Activated CD4-positive, CD25-positive, alpha-beta regulatory T cell (primary cell): ENCODE measurements at places on chromosomes 16 and 17.

- DNase-seq = no peak
These were observed 194.5 kb upstream of the CDH13 start for GRCh38 chr16:82432261-82432660.

- DNase-seq = no peak
These were observed at the start of gene SMTNL2 for GRCh38 chr17:4584101-4584916. SMTNL2 (plus strand) TSS chr17:4584529; CDS start chr17:4584606, 77 bp downstream.

DNA sequence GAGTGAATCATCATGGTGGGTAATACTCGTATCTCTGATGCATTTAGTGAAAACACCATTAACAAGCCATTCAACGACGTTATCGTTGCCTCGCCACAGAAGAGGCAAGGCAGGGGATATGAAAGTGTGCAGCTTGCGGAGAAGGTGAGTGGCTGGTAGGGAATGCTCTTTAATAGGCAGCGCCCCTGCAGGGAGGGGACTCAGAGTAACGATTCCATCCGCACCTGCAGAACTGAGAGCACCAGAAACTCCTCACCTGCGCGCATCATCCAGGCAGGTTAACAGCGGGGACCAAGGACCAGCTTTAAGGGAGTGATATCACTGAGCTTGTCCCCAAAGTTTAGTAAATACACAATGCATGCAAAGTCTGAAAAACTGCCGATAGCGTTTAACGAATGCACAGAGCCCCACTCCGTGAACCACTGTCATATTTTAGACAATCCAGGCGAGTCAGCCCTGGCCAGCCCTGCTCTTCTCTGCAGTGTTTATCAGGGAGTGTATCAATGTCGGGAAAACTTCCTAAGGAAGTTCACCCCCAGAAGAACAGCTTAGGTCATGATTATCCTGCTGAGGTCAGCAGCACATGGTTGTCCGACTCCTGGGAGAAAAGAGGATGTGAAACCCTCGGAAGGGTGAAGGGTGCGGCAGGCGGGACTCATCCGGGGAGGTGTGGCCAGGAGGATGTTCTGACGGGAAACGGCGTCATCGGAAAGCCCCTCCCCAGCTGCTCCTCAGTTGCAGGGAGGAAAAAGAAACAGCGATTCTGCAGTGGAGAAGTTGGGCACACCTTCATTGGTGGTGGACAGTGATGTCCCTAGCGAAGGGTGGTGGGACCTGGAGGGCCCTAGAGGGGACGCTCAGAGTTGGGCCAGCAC is 68.5 kb upstream of the DNAH17 start:
- DNase-seq = peak; percentile 32

GRCh38 chr17:81090361-81091136 is 55.6 kb downstream of the BAIAP2 start:
- no peak for DNase-seq

- DNase-seq = no peak
These were observed 28.3 kb downstream of the C16orf95 start for GRCh38 chr16:87288753-87289362.

- DNase-seq = no peak
These were observed 23.6 kb downstream of the CENPV start for GRCh38 chr17:16329519-16330271.

DNA sequence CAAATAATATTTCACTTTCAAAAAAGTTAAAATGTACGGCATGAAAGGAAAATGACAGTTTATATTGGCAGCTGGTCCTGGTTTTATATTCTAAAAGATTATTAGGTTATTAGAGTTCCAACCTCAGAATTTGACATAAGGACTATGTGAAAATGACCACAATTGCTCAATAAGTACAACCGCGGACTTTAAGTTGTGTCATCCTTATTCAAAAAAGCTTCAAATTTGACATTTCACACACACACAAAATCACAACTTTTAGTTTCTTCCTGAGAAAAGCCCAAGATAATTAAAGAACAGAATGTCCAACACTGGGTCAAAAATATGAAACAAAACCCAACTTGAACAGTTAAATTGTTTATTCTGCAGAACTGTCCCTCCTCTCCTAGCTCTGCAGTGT is 133.2 kb upstream of the AXIN2 start:
- no peak for DNase-seq

DNA sequence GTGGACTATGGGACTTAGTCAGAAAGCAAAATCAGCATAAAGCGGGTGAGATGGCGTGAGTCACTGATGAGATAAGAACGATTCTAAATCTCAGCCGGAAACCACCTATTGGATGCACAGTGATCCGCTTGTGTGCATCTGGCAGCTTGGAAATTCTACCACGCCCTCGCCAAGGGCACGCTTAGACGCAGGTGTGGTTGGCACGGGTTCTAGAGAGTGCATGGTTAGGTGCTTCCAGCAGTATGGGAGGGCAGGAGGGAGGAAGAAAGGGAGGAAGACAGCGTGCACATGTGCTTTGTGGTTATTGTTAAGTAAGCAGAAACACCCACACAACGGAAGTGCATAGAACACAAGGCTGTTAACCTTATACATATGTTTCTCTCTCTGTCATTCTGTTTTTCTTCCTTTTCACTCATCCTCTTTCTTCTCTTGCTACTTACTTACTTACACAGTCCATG is 374.0 kb upstream of the ASIC2 start:
- DNase-seq = no peak

- no peak for DNase-seq
These were observed 46.9 kb downstream of the ZNF423 start for GRCh38 chr16:49809062-49809461.

DNA sequence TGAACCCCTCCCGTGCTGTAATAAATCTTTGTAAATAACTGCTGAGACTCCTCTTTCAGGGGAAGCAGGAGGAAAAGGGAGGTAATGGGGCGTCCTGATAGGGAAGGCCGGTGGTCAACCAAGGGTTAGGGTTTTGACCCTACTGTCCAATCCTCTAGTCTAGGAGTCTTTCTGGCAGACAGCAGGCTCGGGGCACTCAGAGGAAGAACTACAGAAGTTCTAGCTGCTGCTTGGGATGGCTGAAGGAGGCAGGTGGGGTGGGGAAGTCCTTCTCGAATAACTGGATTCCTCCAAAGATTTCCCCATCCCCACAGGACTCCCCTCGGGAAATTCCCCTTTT is 387 bp upstream of the STARD3 start:
- no peak for DNase-seq

- no peak for DNase-seq
These were observed 436.7 kb downstream of the MAF start for GRCh38 chr16:79163691-79164387.

GRCh38 chr16:72211110-72211509 is 39.2 kb upstream of the PMFBP1 start:
- DNase-seq = no peak

GRCh38 chr16:84888450-84888849 is 68.7 kb downstream of the CRISPLD2 start:
- no peak for DNase-seq

GRCh38 chr17:49054342-49055092 is 57.3 kb downstream of the IGF2BP1 start:
- no peak for DNase-seq
